ENCODE measurements at places on chromosomes 7 and 10.

GRCh38 chr10:83564889-83565588 lies 574.3 kb upstream of the GHITM start:
- DNase-seq: no peak

DNA sequence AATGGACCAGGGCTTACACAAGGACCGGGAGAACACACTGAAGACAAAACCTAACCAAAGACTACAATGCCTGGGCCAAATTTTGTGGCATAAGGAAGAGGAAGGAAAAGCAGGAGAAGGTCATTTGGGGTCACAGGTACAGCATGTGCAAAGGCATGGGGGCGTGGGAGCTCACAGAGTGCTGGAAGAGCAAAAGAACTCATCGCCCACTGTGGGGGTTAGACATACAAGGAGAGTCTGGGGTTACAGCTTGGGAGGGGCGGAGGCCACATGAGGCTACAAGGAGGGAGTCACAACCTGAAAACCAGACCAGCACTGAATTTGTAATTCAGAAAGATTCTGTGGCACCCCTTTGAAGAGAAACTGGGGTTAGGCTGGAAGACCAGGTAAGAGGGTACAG lies 9.7 kb downstream of the PUS7 start:
- DNase-seq: no peak

- no peak for DNase-seq
These were observed 130.0 kb downstream of the CDK14 start for GRCh38 chr7:90726120-90726519.

DNA sequence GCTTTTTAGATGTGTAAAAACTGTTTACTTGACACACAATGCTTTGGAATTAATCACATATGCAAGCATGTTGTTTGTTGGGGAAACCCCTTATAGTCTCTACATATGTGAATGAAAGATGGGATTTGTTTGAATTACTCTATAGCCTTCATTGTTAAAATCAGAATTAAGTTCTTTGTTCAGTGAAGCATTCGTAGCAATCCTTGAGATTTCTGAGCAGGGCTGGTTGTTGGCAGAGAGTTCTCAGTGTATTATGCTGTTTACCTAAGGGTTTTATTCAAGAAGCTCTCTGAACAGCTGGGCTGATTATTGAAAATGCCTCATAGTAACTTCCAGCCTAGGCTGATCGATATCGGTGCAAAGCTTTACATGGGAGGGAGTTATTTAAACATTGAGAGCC lies 190.9 kb downstream of the VTI1A start:
- DNase-seq: no peak

DNA sequence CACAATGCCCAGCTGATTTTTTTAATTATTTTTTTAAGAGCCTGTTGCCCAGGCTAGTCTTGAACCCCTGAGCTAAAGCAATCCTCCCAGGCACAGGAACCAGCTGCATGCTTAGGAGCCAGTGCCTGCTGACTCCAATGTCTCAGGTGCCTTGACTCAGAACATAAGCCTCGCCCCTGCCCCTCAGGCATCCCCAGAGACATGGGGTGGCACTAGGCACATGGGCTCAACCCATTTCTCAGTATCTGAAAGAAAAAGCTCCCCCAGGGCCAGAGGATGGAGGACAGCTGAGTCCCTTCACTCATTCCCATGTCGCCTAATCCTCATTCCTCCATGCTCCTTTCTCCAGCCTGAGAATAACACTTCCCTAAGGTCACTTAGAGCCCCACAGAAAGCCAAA lies 39.1 kb downstream of the KCNH2 start:
- DNase-seq: no peak

- no peak for DNase-seq
These were observed 474.1 kb upstream of the ZMIZ1 start for GRCh38 chr10:78594559-78595268.

- no peak for DNase-seq
These were observed 534 bp downstream of the FZD9 start for GRCh38 chr7:73433924-73434700.

DNA sequence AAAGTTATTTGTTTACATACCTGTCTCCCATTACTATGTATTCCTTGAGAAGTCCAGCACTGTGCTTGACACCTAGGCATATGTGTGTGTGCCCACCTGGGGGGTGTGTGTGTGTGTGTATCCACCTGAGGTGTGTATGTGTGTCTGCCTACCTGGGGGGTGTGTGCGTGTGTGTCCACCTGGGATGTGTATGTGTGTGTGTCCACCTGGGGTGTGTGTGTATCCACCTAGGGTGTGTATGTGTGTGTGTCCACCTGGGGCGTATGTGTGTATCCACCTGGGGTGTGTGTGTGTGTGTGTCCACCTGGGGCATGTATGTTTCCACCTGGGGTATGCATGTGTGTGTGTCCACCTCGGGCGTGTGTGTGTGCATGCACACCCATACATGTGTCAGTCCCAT lies 603.5 kb downstream of the PHTF2 start:
- DNase-seq: no peak

DNA sequence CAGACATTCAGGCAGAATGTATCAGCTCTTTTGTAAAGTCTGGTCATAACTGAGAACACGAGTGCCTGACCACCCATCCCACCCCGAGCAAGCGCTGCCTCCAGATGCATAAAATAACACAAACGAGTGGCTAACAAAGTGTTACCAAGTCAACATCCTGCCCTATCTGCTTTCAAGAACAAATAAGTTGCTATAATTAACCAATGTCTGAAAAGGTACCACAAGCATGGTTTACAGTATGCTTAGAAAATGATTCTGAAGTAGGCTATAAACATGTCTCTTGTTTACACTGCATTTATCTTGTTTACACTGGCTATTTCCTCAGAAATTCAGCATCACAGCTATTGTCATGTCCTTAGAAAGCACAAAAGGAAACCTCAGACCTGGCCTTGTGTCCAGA lies 49.5 kb downstream of the PIK3AP1 start:
- DNase-seq: no peak

- no peak for DNase-seq
These were observed 499 bp downstream of the GAL3ST4 start for GRCh38 chr7:100167912-100168323.

GRCh38 chr7:134532180-134532953 lies 5.0 kb downstream of the AKR1B10 start:
- DNase-seq: no peak

GRCh38 chr7:117045927-117046710 lies 92.8 kb downstream of the ST7 start:
- DNase-seq: peak; percentile 14

DNA sequence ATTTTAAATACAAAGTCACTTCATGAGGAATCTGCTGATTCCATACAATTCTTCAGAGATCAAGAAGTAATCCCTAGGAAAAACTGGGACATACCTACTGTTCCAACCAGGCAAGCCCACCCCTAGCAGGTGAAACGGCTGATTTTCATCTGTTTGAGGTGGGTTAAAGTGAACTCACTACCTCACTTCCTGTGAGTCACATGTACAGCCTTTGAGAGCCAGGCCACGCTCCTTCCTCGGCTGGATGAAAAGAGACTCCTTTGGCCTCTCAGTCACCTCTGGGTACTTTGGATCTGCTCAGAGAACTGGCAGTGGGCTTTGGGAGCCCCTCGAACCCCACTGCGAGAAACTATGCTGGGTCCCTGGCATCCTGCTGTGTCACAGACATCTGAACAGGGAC lies 68.2 kb downstream of the CHST15 start:
- no peak for DNase-seq
